ENCODE measurements at places on chromosomes 1 and 21.

DNA sequence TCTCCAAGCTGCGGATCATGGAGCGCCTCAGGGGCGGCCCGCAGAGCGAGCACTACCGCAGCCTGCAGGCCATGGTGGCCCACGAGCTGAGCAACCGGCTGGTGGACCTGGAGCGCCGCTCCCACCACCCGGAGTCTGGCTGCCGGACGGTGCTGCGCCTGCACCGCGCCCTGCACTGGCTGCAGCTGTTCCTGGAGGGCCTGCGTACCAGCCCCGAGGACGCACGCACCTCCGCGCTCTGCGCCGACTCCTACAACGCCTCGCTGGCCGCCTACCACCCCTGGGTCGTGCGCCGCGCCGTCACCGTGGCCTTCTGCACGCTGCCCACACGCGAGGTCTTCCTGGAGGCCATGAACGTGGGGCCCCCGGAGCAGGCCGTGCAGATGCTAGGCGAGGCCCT lies 2.7 kb downstream of the CPTP start:
- no peak for DNase-seq

DNA sequence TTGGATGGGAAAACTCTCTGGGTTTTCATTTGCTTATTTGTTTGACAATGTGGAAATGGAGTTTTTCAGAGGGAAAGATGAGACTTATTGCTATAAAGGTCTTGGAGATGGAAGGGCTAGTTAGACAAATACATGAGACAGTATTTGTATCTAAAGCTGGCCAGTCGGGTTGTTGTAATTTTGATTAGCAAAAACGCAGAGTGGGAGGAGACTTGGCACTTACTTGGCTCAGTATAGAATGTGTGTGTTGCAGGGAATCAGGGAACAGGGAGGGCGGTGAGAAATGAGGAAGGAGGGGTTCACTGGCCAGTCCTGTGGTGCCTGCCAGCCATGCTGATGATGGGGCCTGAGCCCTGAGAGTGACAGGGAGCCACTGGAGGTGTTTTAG lies 6.0 kb upstream of the FOXE3 start:
- DNase-seq = no peak

DNA sequence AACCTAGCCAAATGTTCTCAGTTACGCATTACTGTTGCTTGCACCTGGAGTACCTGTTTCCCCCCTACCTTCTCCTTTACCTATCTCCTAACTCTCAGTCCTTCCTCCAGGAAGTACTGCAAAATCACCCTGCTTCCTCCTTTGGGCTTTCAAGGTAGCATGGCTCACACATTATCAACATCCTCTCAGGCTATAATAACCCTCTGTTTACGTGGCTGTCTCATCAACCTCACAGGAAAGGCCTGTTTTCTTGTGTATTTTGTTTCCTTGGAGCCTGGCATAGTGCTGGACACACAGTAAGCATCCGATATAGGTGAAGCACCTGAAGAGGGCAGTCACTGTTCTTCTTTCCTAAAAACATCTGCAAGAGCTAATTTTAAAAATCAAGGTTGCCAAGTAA lies 32.7 kb upstream of the ANGPTL7 start:
- peak; percentile 13 for DNase-seq

DNA sequence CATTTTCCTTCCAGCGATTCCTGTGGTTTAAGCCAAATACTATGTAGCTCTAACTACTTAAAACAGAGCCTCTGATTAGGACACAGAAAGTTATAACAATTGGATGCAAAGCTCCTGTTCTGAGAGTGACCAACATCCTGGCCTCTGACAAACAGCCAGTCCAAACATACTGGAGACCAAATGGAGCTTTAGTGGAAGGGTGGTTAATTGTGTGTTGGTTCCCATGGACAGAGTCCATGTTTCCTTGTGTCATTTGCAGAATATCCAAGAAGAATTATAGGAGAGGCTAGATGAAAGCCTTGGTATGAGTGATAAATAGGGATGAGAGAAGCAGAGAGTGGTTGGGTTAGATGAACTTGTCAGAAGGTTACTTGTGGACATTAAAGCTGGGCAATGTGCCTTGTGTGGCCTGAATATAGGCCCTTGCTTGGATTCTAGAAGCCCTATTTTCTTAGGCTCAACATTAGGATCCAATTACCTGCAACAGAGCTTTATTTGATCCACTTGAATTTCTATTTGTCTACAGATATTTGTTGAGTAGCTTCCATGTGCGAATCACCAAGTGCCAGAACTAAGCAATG lies 180.5 kb upstream of the GORAB start:
- DNase-seq = no peak

GRCh38 chr1:150386592-150386991 lies 22.6 kb downstream of the RPRD2 start:
- DNase-seq = no peak

GRCh38 chr21:41189150-41189745 lies 21.3 kb downstream of the BACE2 start:
- no peak for DNase-seq

- DNase-seq = no peak
Observed at GRCh38 chr1:171256940-171257606, 8.8 kb downstream of the FMO1 start.

GRCh38 chr1:224704107-224704735 lies 88.1 kb downstream of the CNIH3 start:
- no peak for DNase-seq
